ENCODE measurements at places on chromosomes 1 and 21.

GRCh38 chr1:231896806-231897205, 270.2 kb downstream of the DISC1 start:
- DNase-seq = no peak

GRCh38 chr1:200445213-200445612, 35.4 kb upstream of the ZNF281 start:
- DNase-seq = no peak

GRCh38 chr1:162902416-162902815, 41.4 kb upstream of the CCDC190 start:
- no peak for DNase-seq

DNA sequence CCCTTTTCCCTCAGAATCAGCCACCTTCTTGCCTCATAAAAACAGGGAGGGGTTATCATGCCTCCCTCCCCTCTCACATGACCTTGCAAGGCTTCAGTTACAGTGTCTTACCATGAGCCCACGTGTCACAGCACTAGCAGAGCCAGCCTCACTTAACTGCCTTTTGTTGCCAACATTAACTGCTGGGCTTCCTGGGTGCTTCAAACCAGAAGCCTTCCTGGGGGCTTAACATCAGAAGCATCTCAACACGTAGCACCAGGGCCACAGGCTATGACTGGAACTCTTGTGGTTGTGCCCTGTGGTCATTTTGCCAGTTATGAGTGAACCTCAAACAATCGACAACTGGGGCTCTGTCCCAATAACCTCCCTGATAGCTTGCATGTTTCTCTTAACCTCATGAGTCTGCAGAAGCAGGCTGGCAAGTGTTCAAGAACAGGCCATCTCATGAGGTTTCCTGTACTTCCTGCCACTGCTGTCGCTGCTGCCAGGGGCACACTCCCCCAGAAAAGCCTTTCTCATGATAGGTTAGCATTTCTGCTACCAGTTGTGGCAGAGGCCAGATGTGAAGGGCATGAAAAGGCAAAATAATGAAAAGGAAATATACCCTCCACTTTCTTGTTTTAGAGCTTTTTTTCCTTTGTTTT, 132.2 kb downstream of the GLUL start:
- DNase-seq = peak; percentile 25

- no peak for DNase-seq
Measured at GRCh38 chr1:184469396-184469795, 82.6 kb downstream of the C1orf21 start.

- DNase-seq = no peak
Measured at GRCh38 chr1:235876402-235876841, 9.7 kb upstream of the LYST start.

- no peak for DNase-seq
Measured at GRCh38 chr1:89578151-89578550, 53.5 kb downstream of the LRRC8B start.

DNA sequence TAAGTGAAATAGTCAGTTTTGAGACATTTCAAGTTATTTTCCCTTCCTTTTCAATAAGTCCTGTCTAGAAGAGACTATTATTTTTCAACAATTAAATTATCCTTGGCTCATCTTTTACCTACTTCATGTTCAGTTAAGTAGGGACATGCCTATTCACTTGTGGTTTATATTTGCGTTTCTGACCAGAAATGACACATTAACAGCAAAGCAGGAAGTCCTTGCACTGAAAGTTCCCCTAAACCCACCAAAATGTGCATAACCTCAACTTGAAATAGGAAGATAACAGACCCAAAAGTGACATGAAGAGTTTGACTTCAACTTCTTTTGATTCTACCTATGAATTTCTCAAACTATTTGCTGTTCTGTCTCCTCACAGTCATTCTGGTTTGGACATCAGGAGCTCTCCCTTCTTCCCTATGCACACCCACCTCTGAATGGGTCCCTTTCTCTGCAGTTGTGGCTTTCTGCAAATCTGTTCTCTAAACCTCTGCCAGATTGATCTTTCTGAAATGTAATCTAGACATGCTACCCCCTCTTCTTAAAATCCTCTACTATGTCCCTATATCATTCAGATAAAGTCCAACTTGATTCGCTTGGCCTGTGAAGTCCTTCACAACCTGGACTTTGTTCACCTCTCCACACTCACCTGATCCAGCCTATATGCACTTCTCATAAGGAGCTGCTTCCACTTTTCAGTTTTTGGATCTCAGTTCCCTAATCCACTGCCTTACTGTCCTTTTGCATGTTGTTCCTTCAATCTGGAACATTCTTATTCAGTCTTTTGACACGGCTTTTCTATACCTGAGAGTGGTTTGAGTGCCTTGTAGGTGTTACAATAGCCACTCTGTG, 661.5 kb upstream of the ADGRL4 start:
- no peak for DNase-seq

DNA sequence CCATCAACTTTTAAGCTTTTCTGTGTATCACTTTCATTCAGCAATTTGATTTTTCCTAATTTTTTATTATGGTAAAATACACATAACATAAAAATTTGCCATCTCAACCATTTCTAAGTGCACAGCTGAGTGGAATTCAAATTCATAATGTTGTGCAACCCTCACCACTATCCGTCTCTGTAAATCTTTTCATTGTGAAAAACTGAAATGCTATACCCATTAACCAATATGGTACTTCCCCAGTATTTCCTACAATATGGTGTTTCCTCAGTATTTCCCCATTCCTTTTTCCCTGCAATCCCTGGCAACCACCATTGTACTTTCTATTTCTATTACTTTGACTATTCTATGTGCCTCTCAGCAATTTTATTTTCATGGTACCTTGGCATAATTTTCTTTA, 6.8 kb downstream of the STPG1 start:
- no peak for DNase-seq

- no peak for DNase-seq
Measured at GRCh38 chr1:38127428-38127827, 80.8 kb upstream of the POU3F1 start.

DNA sequence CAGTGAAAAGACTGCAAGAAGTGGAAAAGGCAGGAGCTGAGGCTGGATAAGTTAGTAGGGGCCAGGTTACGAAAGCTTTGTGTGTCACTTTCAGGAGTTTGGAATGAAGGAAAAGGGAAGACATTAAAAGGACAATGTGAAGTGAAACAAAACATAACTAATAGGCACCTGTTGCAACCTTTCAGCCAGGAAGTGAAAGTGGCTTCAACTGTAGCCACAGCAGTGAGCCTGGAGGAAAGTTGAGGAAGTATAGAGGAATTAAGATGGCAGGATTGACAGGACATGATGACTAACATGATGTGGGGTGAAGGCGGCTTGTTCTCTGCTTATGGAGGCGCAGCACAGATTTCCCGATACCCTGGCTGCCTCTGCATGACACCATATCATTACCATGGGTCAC, 68.9 kb downstream of the C4BPA start:
- DNase-seq = no peak

DNA sequence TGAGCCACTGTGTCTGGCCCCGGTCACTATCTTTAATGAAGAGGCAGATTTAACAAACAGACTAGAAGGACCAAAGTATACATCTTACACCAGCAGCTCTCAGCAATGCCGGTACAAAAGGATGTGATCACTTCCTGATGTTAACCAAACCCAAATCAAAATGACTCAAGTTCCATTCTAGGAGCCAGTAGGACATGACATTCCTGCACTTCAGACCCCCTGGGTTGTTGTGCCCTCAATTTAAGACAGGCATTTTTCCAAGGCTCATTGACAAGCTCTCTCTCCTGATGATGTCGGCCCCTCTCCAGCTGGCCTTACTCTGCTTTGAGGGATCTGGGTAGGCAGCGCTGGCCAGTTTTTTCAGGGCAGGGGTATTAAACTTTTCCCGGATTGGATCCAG, 35.1 kb downstream of the YARS1 start:
- DNase-seq = no peak

- no peak for DNase-seq
Measured at GRCh38 chr1:183363972-183364371, 54.2 kb downstream of the NMNAT2 start.

GRCh38 chr21:33886321-33886720, 29.3 kb downstream of the ATP5PO start:
- no peak for DNase-seq

GRCh38 chr1:56439610-56440264, 139.6 kb downstream of the PLPP3 start:
- DNase-seq = no peak

DNA sequence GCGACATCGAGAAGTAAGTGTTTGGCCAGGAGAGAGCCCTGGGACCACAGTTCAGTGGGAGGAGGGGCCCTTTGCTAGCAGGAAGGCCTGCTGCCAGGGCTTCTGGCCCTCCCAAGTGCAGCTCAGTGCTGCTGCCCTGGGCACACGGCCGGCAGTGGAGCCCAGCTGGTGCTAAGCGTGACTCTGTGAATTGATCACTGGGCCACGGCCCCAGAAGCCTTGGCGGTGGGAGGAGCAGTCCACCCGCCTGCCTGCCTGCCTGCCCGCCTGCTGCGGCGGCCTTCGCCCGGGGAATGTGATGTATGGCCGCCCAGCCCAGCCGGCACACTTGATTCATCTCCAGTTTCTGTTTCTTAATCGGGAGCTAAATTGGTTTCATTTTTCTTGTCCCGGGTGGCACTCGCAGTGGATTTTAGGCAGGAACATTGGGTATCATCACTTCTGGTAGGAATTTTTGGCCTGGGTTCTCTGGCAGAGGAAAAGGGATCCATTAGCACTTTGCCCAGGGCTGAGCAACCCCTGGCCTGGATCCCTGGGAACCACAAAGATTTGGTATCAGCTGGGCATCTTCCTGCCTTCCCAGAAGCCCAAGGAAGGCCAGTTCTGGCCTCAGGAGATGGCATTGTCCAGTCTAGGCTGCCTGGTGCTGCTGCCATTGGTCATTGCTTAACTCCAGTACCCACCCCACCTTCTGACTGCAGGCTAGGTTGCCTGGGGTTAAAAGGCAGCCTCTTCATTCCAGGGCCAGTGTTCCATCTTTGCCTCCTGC, 28.6 kb downstream of the TMEM53 start:
- no peak for DNase-seq

- DNase-seq = no peak
Measured at GRCh38 chr1:76587212-76587611, 280.1 kb upstream of the ST6GALNAC5 start.

DNA sequence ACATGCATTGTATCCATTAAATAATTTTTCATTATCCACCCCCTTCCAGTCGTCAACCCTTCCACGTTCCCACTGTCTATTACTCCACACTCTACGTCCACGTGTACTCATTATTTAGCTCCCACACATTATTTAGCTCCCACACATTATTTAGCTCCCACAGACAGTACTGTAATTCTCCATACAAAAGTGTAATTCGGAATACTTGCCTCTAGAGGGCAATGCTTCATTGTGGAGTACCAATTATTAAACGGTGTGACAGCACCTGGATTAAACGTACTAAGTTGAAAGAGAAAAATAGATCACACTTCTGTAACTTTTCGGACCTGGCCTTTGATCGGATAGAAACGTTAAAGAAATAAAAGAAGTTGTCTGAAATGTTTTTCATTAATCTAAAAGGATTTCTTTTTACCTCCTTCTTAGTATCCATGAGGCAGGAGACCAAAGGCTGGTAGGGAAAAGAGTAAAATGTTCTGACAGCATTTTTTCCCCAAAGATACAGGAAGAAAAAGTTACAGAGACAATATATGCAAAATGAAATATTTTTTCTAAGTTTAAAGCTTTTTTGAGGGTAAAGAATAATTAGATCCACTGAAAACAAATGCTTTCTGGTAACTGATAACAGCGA, 99.2 kb downstream of the LHX8 start:
- no peak for DNase-seq

- DNase-seq = no peak
Measured at GRCh38 chr1:167082511-167083027, 7.6 kb downstream of the GPA33 start.

- no peak for DNase-seq
Measured at GRCh38 chr1:155893389-155894142, 17.6 kb downstream of the RIT1 start.

DNA sequence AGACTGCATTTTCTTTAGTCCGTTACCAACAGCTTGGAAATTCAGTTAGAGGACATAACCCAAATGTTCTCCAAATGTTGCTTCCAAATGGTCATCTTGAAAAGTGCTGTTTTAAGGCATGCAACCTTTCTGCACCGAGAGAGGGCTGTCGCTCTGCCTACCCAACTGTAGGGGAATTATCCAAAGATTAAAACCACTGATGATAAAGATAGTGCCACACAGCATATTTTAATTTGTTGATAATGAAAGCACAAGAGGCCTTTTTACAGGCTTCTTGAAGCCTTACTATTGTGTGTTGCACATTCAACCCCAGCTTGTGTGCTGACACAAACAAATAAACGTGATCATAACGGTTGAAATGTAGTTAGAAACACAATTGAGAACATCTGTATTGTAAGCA, 121.5 kb downstream of the LMO4 start:
- DNase-seq = no peak

- DNase-seq = no peak
Measured at GRCh38 chr1:65214340-65215027, 66.5 kb downstream of the AK4 start.

DNA sequence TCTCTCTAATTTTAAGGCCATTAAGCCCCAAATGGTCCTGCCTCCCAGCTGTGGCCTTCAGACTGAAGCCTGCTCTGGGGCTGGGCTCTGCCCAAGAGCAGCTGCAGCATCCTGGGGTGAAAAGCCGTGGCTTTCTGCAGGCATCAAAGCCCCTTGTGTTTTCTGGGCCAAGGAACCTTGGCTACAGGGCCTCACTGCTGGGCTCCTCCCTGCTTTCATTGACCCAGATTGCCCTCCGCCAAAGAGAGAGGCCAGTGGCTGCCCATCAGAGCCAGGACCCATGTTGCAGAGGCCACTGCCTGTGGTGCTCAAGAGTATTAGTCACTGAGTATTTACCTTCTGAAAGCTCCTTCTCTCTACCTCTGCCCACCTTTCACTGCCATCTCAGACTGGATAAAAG, 1.6 kb downstream of the ZNF648 start:
- DNase-seq = no peak

- DNase-seq = no peak
Measured at GRCh38 chr21:28480470-28480869, 512.2 kb downstream of the LTN1 start.

- no peak for DNase-seq
Measured at GRCh38 chr1:33379631-33380354, 51.1 kb downstream of the PHC2 start.

GRCh38 chr21:43303275-43304178, 123.4 kb downstream of the SIK1 start:
- no peak for DNase-seq

GRCh38 chr1:45016767-45017166, 4.7 kb downstream of the UROD start:
- no peak for DNase-seq

GRCh38 chr1:40772146-40772955, 11.2 kb upstream of the KCNQ4 start:
- DNase-seq = no peak

- DNase-seq = no peak
Measured at GRCh38 chr1:36866169-36866814, 168.0 kb downstream of the GRIK3 start.

- no peak for DNase-seq
Measured at GRCh38 chr1:188062456-188062855, 1233.7 kb downstream of the PLA2G4A start.

GRCh38 chr1:71853360-71853759, 429.0 kb downstream of the NEGR1 start:
- no peak for DNase-seq
